Urinary bladder (tissue), 4 donors: ENCODE measurements at places on chromosomes 4 and X. TPM values are rescaled to one million over a fixed set of nuclear protein-coding genes. Genes with fewer than 3 reads are reported as not detected.

GRCh38 chr4:167119392-167119791, 114.9 kb downstream of the SPOCK3 start:
- no peak for DNase-seq

DNA sequence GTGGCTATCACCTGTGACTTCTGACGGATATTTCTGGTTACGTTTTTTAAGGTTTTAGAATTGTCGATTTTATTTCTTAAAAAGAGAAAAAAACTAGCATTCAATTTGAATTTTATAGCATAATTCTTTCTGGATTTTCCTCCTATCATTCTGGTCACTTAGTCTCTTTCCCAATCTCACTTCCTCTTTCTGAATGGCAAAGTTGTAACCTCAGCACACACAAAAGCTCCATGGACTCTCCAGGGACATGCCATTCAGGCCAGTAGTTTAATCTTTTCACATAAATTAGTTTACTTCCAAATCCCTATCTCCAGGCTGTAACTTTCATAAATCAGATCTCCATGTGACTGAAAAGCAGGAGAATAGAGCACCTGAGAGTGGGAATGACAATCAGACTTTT, 110.7 kb downstream of the ARAP2 start:
- DNase-seq = no peak

DNA sequence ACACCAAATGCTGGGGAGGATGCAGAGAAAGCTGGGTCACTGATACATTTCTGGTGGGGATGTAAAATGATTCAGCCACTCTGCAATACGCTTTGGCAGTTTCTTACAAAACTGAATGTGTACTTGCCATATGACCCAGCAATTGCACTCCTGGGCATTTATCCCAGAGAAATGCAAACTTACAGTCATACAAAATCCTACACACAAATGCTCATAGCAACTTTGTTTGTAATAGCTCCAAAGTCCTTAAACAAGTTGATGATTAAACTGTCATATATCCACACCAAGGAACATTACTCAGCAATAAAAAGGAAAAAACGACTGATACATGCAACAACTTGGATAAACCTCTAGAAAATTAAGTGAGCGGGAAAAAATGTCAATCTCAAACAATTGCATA, 12.3 kb downstream of the MID1 start:
- DNase-seq = no peak

FOXP3 gene
- 0.20 TPM for polyA plus RNA-seq
